Heart right ventricle (tissue), 16 donors: ENCODE measurements at places on chromosomes 3 and 15.

DNA sequence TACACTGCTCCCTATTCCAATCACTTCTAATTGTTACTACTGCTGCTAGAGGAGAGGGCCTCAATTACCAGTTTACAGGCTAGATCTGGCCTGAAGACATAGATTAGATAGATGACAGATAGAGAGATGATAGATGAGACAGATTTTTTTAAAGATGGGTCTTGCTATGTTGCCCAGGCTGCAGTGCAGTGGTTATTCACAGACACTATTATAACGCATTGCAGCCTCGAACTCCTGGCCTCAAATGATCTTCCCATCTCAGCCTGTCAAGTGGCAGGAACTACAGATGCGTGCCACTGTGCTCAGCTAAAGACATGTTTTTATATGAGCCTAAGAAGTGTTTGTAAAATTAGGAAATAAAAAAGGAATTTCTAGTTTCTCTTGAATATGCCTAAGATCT is 6.2 kb downstream of the SLC33A1 start:
- peaks cover 66% of the 10 kb centered on the region for H3K4me1 ChIP-seq
- H3K27me3 ChIP-seq = no peaks in the 10 kb centered on the region
- H3K27ac ChIP-seq = no peak overlapping the region
- no peaks in the 10 kb centered on the region for H3K36me3 ChIP-seq

DNA sequence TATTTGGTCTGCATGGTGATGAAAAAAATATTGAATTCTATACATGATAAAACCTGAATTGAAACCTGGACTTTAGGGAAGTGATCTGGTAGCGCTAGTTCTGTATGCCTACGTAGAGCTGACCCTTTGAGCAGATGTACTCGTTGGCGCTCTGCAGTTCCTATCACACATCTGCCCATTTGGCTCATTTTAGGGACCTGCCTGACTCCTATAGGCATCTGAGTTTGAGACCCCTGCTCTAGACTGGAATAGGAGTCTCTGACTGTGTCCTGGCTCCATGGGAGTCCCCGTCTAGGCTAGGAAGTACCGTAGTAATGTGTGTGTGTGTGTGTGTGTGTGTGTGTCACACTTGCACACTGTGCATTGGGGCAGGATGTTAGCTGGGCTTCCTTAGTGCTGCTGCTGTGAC is 21.2 kb downstream of the STARD5 start:
- H3K36me3 ChIP-seq = peaks cover 35% of the 10 kb centered on the region
- no peak overlapping the region for H3K27ac ChIP-seq
- H3K4me1 ChIP-seq = peaks cover 19% of the 10 kb centered on the region
- no peaks in the 10 kb centered on the region for H3K27me3 ChIP-seq
- H3K4me3 ChIP-seq = no peak overlapping the region

GRCh38 chr3:184316792-184317191 is 2.4 kb downstream of the EIF4G1 start:
- peak overlapping the region; percentile 82 for H3K4me3 ChIP-seq
- no peaks in the 10 kb centered on the region for H3K27me3 ChIP-seq
- H3K4me1 ChIP-seq = peaks cover 54% of the 10 kb centered on the region
- H3K36me3 ChIP-seq = peaks cover 9% of the 10 kb centered on the region
- H3K27ac ChIP-seq = peak overlapping the region; percentile 100
- DNase-seq = no peak

- H3K27ac ChIP-seq = no peak overlapping the region
- no peak for DNase-seq
- H3K4me3 ChIP-seq = no peak overlapping the region
- no peaks in the 10 kb centered on the region for H3K27me3 ChIP-seq
- H3K36me3 ChIP-seq = no peaks in the 10 kb centered on the region
Observed at GRCh38 chr3:159266779-159267178, 464.9 kb downstream of the MFSD1 start.

DNA sequence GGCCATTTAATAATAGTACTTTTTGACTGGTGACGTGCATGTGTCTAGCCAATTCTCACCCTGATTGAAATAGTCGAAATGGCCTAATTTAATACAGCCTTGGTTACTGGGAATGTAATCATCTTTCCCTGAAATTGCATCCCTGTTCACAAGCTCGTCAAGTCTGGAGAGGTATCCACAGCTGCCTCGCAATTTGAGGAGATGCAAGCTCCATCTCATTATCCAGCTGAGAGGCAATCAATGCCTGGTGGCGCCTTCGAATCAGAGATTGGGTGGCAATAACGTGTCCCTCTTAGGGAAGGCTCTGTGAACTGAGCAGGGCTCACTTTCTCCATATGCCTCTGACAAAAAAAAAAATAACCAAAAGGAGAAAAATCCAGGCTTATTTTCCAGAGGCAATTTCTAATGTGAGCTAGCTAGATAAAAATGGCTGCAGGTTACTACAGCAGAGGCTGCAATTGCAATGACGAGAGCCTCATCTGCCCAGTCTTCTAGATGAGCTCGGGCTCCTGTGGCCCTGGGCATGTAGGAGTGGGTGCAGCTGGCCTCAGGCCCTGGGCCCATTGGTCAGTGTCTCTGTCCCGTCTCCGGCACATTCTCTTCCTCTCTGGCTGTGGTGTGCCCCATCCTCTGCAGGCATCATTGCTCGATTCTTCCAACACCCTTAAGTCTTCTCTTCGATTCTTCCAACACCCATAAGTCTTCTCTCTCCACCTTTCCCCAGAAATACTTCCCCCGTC is 487.5 kb downstream of the GABRG3 start:
- no peaks in the 10 kb centered on the region for H3K4me1 ChIP-seq
- H3K36me3 ChIP-seq = no peaks in the 10 kb centered on the region
- no peak overlapping the region for H3K27ac ChIP-seq
- no peaks in the 10 kb centered on the region for H3K27me3 ChIP-seq

DNA sequence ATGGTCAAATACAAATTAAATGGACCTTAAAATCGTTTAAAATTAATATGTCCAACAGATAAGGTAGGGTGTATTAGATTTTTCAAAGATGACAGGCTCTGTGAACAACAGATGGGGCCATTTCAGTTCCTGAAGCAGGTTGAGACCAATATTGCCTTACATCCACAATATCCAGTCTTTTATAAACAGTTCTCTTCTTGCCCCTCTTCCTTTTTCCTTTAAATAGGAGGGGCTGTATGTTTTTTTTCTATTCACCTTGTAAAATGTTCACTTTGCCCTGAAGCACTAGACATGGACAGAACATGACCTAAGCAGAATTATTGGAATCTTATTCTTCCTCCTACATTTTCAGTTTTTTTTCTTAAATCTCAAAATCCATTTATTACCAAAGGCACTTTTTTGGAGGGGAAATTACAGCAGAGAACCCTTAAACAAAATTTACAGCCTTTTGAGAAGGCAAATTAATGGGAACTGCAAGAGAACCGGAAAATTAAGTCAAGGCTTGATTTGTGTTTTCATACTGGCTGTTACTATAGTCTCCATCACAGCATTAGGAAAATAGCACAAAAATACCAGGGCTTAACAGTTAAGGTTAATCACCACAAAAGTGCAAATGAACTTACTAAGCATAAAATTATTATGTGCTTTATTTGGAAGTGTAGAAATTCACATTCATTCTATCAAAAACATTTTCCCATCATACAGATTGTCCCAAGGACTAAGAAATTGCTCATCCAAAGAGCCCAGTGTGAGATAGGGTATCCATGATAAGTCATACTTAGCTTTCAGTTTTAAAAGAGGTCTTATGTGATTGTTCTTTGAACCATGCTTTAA is 55.8 kb downstream of the CMSS1 start:
- H3K4me3 ChIP-seq = peak overlapping the region; percentile 83
- no peaks in the 10 kb centered on the region for H3K27me3 ChIP-seq
- H3K27ac ChIP-seq = peak overlapping the region; percentile 32
- H3K4me1 ChIP-seq = no peaks in the 10 kb centered on the region
- H3K36me3 ChIP-seq = peaks cover 28% of the 10 kb centered on the region

DNA sequence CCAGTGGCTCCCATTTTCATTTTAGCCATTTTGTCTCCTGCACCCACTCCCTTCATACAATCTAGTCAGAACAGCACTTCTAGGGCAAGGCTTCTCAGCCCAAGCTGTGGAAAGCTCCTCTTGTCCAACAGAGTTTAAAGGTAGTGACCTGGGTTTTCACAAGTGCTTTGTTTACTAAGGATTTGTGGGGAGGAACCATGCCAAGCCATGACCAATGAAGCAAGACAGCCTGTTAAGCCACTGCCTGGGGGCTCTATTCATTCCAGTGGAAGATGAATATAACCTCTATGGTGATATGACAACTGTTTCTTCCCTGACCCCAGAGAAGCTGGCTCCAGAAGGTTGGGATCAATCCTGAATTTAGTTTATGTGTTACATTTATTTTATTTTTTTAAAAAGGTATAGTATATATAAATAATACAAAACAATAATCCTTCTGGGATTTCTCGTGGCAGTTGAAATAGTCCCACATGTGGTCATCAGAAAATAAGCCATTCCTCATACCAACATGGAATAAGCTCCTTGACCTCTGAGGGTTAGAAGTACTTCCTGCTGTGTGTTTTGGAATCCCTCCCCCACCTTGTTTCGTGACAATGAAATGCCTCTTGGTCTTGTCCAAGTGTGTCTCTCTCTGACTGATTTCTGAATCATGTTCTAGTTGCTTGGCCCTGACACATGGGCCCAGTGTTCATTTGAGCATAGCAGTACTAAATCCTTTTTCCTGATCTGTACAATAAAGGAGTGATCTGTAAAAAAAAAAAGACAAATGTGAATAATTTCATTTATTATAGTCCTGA is 13.3 kb upstream of the THUMPD3 start:
- no peaks in the 10 kb centered on the region for H3K36me3 ChIP-seq
- no peak overlapping the region for H3K27ac ChIP-seq
- H3K4me3 ChIP-seq = no peak overlapping the region
- H3K4me1 ChIP-seq = peaks cover 9% of the 10 kb centered on the region
- H3K27me3 ChIP-seq = no peaks in the 10 kb centered on the region

DNA sequence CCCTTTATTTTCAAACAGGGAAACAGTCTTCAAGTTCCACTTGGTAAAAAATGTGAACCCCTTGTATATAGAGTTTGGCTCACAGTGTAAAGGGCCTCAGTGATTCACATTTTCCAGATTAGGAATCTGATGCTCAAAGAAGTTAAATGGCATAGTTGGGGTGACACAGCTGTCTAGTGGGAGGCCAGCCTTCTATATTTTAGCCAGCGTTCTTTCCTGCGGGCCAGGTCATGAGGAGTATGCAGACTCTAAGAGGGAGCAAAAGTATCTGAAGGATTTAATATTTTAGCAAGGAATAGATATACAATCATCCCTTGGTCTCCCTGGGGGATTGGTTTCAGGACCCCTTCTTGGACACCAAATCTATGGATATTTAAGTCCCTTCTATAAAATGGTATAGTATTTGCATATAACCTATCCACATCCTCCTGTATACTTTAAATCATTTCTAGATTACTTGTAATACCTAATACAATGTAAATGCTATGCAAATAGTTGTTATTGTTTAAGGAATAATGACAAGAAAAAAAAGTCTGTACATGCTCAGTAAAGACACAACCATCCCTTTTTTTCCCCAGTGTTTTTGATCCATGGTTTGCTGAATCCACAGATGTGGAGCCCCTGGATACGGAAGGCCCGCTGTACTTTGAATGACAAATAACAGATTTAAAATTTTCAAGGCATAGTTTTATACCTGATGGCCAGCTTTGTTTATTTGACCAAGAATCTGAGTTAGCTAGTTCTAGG is 7.0 kb downstream of the B2M start:
- no peak overlapping the region for H3K4me3 ChIP-seq
- no peak for DNase-seq
- peaks cover 48% of the 10 kb centered on the region for H3K4me1 ChIP-seq
- H3K27ac ChIP-seq = no peak overlapping the region
- no peaks in the 10 kb centered on the region for H3K27me3 ChIP-seq
- no peaks in the 10 kb centered on the region for H3K36me3 ChIP-seq

DNA sequence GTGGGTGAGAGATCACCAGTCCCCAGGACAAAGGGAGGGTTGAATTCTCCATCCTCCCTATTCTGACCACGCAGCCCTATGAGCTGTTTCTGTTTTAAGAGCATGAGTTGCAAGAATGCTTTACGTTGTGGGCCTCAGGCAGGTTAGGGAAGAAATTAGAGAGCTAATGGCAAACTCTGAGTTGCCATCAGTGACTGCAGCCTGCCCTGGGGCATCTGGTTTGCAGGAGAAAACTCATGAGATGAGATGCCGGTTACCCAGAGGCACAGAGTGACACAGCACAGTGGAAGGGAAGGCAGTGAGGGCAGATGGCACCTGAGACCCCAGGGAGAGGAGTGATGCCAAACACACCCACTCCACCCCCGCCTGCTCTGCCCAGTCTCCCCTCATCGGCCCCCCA is 265.3 kb downstream of the CD47 start:
- H3K4me1 ChIP-seq = no peaks in the 10 kb centered on the region
- H3K4me3 ChIP-seq = no peak overlapping the region
- H3K36me3 ChIP-seq = no peaks in the 10 kb centered on the region
- DNase-seq = no peak
- H3K27ac ChIP-seq = no peak overlapping the region

DNA sequence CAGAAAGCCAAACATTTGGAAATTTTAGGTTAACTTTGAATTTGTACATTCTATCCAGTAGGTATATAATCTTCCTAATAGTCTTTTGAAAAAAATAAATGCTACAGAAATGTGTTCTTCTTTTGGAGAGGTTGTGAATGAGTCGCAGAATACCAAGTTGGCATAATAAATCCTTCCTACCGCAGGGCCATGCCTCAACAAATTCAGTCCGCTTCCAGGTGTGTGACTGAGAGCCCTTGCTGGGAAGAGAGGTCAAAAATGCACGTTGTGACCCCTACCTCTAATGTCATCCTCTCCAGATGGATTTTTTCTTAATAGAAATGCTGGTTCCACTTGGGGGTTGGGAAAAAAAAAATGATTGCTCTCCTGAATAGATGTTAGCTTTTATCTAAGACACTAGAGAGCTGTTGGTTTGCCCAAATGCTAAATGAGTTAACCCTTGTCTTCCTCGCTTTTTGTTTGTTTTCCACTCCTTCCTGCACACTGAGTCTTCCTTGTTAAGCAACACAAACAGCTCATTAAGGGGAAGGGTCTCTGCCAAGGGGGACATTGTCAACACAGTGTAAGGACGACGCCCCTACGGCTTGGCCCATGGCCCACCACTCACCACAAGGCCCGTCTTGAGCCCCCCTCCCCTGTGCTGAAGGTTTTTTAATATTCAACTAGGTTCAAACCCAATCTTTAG is 33.9 kb downstream of the RLBP1 start:
- H3K4me1 ChIP-seq = peaks cover 17% of the 10 kb centered on the region
- no peaks in the 10 kb centered on the region for H3K36me3 ChIP-seq
- no peak overlapping the region for H3K27ac ChIP-seq
- H3K4me3 ChIP-seq = no peak overlapping the region
- DNase-seq = no peak
- no peaks in the 10 kb centered on the region for H3K27me3 ChIP-seq

GRCh38 chr3:46500656-46501635 is 3.2 kb downstream of the RTP3 start:
- H3K4me1 ChIP-seq = peaks cover 9% of the 10 kb centered on the region
- no peaks in the 10 kb centered on the region for H3K36me3 ChIP-seq
- no peaks in the 10 kb centered on the region for H3K27me3 ChIP-seq
- DNase-seq = no peak
- H3K4me3 ChIP-seq = no peak overlapping the region

DNA sequence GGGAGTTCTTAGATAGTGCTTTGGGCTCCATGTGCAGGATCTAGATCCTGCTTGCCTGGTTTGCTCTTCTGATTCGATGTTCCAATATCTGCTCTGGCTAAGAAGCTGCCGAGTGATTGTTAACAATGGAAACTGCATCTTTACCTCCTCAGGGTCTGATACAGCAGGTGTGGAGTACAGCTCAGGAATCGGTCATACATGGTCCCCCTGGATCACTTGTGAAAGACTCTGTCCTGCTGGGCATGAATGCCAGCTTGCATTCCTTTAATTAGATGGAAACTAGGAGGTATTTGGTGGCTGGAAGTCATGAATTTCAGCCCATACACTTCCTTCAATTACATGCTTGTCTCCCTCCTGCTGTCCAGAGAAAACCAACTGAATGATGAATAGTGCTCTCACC is 95.3 kb downstream of the CHRNA7 start:
- H3K36me3 ChIP-seq = no peaks in the 10 kb centered on the region
- DNase-seq = no peak
- H3K27ac ChIP-seq = no peak overlapping the region
- H3K27me3 ChIP-seq = peaks cover 23% of the 10 kb centered on the region
